ENCODE measurements at places on chromosomes 6 and 20. TPM values are rescaled to one million over a fixed set of nuclear protein-coding genes. Genes with fewer than 3 reads are reported as not detected.

The RFX6 gene
- not detected for total RNA-seq

The SLPI gene
- total RNA-seq: not detected

The ULBP3 gene
- 0.68 TPM for total RNA-seq

The DEFB124 gene
- total RNA-seq: not detected

DNA sequence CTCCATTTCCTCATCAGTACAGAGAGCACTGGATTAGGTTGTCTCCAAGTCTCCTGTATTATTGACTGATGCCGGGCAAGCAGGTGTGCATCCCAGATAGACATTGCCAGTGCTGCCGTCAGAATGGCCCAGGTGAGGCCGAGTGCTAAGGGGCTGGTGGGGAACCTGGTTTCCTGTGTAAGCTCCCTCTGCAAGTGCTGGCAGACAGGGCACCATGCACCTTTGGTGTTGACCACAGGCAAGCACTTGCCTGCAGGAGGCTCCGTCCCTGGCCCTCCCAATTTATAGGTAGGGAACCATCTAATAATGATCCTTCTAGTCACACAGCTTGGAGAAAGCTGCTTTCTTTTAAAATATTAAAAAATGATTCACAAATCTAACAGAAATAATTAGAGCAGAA is 747 bp downstream of the GABRR1 start:
- DNase-seq: no peak
- no peak overlapping the region for H3K27ac ChIP-seq

DNA sequence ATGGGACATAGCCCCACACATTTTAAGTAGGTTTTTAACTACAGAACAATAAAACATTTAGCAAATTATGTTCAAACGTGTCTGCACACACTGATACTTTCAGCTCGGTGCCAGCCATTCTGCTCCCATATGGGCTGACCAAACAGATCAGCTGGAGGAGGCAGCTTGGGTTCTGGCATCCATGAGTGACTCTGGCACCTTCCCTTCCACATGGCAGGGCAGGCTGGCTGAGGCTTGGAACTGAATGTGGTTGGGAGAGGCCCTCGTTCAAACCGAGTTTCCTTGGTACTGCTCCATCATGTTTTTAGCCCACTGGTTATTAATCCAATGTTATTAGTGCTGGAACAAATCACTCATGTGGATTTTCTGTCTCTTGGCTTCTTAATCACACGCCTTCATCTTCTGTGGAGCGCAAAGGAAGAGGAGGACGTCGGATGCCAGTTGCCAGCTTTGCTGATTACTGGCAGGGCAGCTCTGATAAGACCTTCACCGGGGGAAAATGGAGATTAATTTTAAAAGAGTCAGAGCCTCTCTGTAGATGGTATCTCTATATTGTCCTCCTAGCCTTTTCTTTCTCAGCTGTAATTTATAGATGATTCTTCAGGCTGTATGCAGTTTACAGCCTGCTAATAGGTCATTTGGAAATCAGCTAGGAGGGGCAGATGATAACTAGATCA is 93.1 kb upstream of the TIAM2 start:
- no peak for DNase-seq
- no peaks in the 10 kb centered on the region for H3K27me3 ChIP-seq
- no peaks in the 10 kb centered on the region for H3K4me1 ChIP-seq
- no peak overlapping the region for H3K27ac ChIP-seq
- H3K4me3 ChIP-seq: no peak overlapping the region
- H3K36me3 ChIP-seq: peaks cover 4% of the 10 kb centered on the region

- peaks cover 4% of the 10 kb centered on the region for H3K27me3 ChIP-seq
- DNase-seq: no peak
- no peak overlapping the region for H3K4me3 ChIP-seq
- H3K4me1 ChIP-seq: no peaks in the 10 kb centered on the region
Measured at GRCh38 chr6:19791267-19791666, 45.9 kb upstream of the ID4 start.

DNA sequence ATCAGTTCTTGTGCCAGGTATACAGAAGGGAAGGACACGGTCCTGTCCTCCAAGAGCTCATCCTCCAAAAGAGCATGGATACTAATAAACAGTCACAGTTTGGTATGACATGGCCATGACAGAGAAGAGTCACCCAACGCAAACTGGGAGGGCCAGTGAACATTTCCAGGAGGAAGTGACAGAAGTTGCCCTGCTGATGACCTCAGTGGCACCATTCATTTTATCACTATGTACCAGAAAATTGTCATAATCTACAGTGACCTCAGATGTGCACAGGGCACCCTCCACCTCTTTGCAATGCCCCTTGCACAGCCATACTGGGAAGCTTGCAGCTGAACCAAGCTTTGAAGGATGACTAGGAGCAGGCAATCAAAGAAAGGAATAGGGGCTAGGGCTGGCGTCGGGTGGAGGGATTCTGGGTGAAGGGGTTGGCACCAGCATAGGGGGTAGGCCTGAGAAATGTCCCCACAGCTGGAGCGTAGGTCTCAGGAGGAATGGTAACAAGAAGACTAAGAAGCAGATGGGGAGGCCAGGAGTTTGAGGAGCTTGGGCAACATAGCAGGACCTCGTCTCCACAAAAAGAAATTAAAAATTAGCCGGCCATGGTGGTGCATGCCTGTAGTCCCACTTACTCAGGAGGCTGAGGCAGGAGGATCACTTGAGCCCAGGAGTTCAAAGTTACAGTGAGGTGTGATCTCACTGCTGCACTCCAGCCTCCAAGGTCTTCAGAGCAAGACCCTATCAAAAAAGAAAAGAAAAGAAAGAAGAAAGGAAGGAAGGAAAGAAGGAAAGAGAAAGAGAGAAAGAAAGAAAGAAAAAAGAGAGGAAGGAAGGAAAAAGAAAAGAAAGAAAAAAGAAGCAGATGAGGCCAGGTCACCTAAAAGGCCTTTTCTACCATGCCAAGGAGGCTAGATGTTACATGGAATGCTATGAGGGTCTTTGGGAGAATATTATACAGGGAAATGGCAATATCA is 65.3 kb upstream of the SNX9 start:
- peaks cover 16% of the 10 kb centered on the region for H3K36me3 ChIP-seq
- H3K27me3 ChIP-seq: no peaks in the 10 kb centered on the region
- DNase-seq: no peak
- H3K27ac ChIP-seq: peak overlapping the region; percentile 79
- H3K4me3 ChIP-seq: no peak overlapping the region

DNA sequence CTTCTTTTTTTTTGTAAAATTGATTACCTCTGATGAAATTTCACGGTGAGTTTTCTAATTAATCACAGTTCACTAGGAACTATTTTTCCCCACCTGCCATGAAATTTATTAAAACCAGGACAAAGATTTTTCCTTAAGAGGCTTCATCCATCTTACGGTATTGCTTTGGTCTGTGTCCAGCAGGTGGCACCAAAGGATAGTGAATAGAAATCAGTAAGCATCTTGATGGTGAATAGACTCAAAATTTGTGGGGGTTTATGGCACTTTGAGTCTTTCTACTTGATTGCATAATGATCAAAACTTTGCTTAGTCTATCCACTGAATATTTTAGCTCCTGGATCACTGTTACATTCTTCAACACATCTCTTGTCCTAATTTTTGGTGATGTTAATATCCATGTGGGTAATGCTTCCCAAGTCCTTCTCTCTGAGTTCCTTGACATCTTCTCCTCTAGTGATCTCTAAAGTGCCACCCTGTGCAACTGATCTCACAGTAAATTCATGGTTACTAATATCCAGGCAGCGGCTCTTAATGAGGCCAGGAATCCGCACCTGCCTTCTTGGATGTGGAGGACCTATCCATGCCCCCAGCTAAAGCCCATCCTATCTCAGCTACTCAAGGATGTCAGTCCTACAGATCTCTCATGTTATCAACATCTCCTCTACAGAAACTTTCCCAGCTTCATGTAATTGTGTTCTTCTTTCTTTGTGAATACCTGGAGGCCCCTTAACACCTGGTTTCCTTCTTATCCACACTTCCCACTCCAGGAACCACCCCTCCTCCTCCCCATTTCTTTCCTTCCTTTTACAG is 54.5 kb downstream of the STMND1 start:
- H3K4me1 ChIP-seq: no peaks in the 10 kb centered on the region
- H3K36me3 ChIP-seq: no peaks in the 10 kb centered on the region
- DNase-seq: peak; percentile 32
- peaks cover 9% of the 10 kb centered on the region for H3K27me3 ChIP-seq
- H3K27ac ChIP-seq: no peak overlapping the region
- no peak overlapping the region for H3K4me3 ChIP-seq

DNA sequence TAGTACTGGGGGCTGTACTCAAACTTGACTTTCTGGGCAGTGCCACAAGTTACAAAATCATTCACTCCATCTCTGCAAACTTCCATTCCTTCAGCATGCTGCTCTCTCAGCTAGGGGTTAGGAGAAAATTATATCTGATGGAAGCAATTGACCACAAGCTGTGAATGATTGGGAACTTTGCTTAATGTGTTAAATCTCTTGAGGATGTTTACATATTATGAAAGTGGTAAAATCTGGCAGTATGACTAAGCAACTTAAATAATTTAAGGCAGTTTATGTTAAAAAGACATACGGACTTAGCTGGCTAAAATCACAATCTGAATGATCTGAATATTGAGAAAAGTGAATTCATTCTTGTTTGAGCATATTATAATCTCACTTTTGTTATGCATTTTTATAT is 415.0 kb downstream of the PHF3 start:
- no peak overlapping the region for H3K27ac ChIP-seq
- no peak for DNase-seq
- no peaks in the 10 kb centered on the region for H3K4me1 ChIP-seq
- no peaks in the 10 kb centered on the region for H3K36me3 ChIP-seq
- H3K4me3 ChIP-seq: no peak overlapping the region

DNA sequence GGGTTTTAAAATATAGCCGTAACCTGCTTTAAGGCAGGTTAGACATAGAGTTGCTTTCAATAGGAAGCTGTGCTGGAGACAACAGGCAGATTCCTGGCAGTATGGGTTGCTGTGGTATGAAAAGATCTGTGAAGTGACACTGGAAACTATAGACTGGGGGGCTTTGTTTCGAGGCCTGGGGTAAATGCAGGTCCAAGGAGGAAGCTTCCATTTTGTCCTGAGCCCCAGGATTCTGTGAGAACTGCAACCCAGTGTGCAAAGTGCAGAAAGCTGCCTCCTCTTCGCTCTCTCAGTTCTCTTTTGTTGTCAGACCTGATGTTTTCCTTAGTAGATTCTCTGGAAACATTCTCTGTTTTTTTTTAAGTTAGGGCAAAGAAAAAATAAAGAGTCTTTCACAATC is 86.9 kb downstream of the LYRM4 start:
- peaks cover 51% of the 10 kb centered on the region for H3K4me1 ChIP-seq
- H3K27me3 ChIP-seq: no peaks in the 10 kb centered on the region
- no peak for DNase-seq
- H3K36me3 ChIP-seq: peaks cover 5% of the 10 kb centered on the region
- H3K27ac ChIP-seq: peak overlapping the region; percentile 75

DNA sequence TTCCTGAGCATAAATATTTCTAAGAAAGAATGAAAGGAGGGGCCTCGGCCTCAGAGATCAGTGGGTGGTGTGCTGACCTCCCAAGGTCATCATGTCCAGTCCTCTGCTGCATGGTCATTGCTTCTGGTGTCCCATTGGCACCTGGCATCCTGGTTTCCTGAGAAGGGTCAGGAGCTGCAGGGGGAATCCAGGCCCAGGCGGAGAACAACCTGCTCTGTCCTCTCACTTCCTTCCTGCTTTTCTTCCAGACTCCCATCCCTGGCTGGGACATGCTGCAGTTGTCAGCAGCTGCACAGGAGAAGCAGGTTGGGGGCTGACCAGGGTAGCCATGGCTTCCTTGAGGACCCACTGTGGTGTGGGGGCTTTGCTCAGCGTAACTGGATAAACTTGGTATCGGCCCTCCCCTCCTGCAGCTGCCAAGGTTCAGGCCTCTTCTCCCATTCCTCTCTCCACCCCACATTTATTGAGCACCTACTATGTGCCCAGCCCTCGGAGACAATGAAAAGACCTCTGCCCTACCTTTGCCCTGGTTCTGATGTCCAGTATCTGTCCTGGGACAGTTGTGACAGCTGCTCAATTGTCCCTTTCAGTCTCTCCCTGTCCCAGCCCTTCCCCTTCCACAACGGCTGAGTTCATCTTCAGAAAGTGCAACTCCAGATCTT is 155.2 kb downstream of the CEBPB start:
- DNase-seq: no peak
- peaks cover 22% of the 10 kb centered on the region for H3K4me1 ChIP-seq
- H3K36me3 ChIP-seq: no peaks in the 10 kb centered on the region
- no peak overlapping the region for H3K27ac ChIP-seq

DNA sequence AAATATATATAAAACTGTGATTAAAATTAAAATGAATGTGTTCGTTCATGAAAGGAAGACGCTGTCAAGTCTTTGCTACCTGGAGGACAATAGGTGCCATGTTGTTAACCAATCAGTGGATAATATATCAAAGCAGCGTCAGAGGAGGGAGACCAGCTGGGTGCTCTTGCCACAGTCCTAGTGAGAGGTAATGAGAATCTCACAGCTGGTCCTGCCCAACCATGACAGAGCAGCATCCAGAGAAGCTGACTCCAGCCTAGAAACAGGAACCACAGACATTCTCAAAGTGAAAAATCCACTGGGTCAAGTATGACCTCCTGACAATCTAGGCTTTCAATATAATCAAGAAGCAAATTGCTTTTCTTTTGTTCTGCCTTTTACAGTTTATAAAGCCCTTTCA is 94.5 kb upstream of the LRFN2 start:
- H3K27me3 ChIP-seq: peaks cover 6% of the 10 kb centered on the region
- peaks cover 1% of the 10 kb centered on the region for H3K4me1 ChIP-seq
- no peak overlapping the region for H3K27ac ChIP-seq
- peaks cover 2% of the 10 kb centered on the region for H3K36me3 ChIP-seq
- H3K4me3 ChIP-seq: no peak overlapping the region

GRCh38 chr6:128007658-128008057 is 106.8 kb upstream of the THEMIS start:
- H3K27me3 ChIP-seq: no peaks in the 10 kb centered on the region
- peaks cover 40% of the 10 kb centered on the region for H3K4me1 ChIP-seq
- H3K36me3 ChIP-seq: peaks cover 8% of the 10 kb centered on the region
- DNase-seq: no peak
- no peak overlapping the region for H3K4me3 ChIP-seq
- no peak overlapping the region for H3K27ac ChIP-seq

GRCh38 chr6:167341665-167342655 is 17.1 kb downstream of the TTLL2 start:
- no peak overlapping the region for H3K4me3 ChIP-seq
- DNase-seq: no peak
- no peak overlapping the region for H3K27ac ChIP-seq

DNA sequence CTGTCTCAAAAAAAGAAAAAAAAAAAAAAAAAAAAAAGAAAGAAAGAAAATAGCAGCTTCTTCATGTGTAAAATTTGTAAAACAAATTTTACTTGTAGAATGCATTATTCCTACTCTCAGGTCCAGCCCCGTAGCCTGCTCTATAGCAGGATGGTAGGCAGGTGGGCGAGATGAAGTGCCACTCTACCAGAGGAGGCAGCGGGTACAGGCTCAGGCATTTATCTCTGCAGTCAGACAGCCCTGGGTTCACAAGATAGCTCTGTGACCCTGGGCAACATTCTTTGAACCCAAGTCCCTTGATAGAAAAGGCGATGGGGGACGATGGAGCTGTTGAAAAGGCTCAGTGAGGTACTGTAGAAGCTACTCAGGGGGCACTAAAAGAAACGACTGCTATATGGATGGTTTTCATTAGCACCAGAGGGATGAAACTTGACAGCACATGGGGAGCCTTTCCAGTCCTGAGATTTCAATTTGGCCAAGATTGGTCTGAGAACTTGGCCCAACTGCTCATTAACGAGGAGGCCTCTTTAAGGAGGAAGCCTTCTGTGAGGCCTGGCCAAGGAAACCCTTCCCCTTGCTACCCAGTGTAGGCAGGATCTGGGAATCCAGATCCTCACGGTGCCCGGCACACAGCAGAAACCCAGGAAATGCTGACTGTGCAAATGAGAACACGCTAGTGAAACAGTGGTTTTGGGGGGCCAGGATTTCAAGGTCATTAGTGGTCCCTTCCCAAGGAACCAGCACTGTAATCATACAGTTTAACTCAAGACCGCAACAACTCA is 63.1 kb downstream of the MYH7B start:
- no peak overlapping the region for H3K4me3 ChIP-seq
- H3K36me3 ChIP-seq: peaks cover 4% of the 10 kb centered on the region
- DNase-seq: no peak
- no peak overlapping the region for H3K27ac ChIP-seq
- H3K27me3 ChIP-seq: no peaks in the 10 kb centered on the region

Data from activated naive CD8-positive, alpha-beta T cell treated with anti-CD3 and anti-CD28 coated beads for 36 hours (primary cell).